ENCODE measurements at places on chromosomes 2 and 18.

GRCh38 chr2:174918886-174919526, 86.2 kb downstream of the CHN1 start:
- no peak for DNase-seq

DNA sequence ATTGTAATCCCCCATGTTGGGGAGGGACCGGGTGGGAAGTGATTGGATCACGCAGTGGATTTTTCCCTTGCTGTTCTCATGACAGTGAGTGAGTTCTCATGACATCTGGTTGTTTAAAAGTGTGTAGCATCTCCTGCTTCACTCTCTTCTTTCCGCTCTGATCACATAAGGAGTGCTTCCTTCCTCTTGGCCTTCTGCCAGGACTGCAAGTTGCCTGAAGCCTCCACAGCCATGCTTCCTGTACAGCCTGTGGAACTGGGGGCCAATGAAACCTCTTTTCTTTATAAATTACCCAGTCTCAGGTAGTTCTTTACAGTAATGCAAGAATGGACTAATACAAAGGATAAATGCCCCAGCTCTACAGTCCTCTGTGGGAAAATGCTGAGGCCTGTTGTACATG, 437.5 kb upstream of the NXPH2 start:
- DNase-seq, result no peak

- DNase-seq, result no peak
Measured at GRCh38 chr18:2572171-2572569, 813 bp downstream of the NDC80 start.

GRCh38 chr2:228986961-228987360, 284.1 kb downstream of the PID1 start:
- DNase-seq, result no peak

GRCh38 chr2:20660506-20661420, 6.2 kb upstream of the GDF7 start:
- DNase-seq, result no peak

DNA sequence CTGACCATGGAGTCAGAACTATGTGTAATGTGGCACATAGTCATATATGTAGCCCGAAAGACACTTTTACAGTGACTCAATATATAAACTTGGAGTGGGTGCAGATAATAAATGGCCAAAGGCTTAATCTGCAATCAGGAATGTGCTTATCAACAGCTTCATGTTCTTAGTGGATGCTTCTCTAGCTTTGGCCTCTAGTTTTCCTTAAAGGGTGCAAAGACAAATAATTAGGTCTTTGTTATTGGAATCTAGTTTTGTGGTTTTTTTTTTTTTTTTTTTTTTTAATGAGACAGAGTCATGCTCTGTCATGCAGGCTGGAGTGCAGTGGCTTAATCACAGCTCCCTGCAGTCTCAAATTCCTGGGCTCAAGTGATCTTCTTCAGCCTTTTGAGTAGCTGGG, 625.6 kb downstream of the EPHA4 start:
- DNase-seq, result no peak

DNA sequence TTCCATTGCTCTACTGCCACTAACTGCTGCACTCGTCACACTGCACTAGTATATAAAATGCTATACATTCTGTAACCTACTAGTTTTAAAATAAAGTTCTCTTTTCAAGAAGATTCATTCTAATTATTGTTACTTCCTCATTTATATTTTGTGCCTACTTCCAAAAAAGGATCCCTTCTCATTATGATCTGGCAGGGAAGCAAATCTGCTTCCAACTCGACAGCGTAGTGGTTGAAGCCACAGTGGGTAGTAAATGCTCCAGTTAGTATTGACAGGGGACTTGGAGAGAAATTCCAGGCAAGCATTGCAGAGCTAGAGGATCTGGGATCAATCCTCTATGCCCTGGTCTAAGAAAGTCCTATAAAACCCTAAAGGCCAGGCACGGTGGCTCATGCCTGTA, 53.3 kb upstream of the AP1S3 start:
- no peak for DNase-seq

GRCh38 chr2:215356334-215356947, 44.6 kb downstream of the ATIC start:
- no peak for DNase-seq

- DNase-seq, result no peak
Measured at GRCh38 chr2:129015397-129016285, 697.0 kb upstream of the HS6ST1 start.

DNA sequence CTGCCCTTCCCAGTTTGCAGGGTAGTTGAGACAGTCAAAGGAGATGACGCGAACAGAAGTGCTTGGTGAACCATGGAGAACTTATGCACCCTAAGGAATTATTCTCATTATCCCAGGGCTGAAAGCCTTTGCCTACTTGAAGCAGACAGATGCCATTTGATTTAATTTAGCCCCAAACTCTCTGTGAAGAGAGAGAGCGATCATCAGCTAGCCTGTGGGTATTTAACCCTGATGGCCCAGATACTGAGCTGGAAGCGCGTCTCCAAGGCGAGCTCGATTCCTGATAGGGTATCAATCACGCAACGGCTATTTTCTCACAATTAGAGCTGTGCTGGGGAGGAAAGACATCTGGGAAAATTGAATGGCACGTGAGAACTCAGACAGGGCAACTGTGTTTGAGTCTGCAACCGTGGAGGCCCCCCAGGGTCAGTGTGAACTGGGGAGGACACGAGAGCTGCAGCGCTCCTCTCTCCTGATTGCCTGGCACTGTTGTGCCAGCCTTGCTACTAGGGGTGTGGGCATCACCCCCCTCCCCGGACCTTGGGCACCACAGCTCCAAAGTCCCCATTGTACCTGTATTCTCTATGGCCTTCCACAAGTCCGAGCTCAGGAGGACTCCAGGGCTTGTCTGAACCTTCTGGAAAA, 73.2 kb downstream of the CAPN13 start:
- peak; percentile 26 for DNase-seq

- DNase-seq, result no peak
Measured at GRCh38 chr2:43941966-43942365, 53.8 kb downstream of the LRPPRC start.

DNA sequence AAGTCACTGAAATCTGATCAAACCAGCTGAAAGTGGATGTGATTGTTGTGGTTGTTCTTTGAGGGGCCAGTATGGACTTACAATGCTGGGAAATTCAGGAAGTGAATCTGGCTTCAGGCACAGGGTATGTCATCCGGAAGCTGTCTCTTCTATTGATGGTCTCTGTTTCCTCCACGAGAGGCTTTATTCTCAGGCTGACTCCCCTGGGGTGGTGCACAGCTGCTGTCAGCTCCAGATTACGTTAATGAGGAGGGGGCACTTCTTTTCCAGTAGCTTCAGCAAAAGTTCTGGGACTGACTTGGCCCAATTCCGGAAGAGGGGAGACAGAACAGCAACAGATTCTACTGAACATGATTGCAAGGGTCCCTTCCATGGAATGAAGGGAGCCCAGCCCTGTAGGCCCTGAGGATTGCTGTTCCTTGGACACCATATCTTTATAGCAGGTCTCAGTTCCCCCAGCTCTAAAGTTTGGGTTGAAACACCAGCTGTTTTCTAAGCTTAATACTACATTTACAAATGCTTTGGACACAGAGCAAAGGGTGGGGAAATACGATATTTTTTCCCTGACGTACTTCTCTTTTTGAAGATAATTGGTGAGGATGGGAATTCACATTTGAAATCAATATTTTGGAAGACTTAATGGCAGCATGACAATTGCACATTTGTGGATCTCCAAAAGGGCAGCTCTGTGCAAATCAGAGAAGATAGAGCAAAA, 400.9 kb downstream of the TSN start:
- no peak for DNase-seq

DNA sequence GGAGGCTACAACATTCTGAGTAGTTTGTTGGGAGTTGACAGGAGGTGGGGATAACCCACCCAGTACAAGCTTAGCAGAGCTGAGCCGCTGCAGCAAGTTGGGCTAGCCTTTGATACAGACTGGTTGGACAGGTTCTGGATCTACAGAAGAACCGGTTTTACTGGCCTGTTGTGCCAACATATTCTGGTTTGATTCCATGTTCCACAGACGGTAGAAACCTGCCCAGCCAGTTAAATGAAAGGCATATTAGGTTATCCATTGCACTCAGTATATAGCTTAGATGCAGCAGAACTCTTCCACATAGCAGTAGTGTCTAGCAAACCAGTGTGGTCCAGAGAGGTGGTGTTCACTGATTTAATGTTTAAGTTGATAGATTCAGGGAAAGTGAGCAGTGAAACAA, 19.3 kb upstream of the RBBP8 start:
- DNase-seq, result no peak

- DNase-seq, result no peak
Measured at GRCh38 chr18:9867071-9867594, 18.6 kb upstream of the TXNDC2 start.

DNA sequence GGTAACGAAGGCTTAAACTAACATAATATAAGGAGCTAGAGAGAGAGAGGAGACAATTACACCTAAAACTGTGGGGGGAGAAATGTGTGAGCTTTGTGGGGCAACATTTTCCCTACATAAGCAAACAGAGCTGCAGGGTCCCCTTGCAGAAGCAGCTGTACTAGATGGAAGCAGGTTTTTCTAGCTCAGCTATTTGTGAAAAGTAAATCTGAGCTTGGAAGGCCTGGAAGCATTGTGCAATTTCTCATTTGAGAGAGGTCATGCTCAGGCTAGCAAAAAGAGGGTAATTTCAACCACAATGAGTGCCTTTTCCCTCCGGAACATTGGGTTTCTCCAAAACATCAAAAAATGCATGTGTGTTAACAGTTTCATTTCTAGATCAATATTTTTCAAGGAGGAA, 130.0 kb downstream of the ARL4C start:
- DNase-seq, result no peak

DNA sequence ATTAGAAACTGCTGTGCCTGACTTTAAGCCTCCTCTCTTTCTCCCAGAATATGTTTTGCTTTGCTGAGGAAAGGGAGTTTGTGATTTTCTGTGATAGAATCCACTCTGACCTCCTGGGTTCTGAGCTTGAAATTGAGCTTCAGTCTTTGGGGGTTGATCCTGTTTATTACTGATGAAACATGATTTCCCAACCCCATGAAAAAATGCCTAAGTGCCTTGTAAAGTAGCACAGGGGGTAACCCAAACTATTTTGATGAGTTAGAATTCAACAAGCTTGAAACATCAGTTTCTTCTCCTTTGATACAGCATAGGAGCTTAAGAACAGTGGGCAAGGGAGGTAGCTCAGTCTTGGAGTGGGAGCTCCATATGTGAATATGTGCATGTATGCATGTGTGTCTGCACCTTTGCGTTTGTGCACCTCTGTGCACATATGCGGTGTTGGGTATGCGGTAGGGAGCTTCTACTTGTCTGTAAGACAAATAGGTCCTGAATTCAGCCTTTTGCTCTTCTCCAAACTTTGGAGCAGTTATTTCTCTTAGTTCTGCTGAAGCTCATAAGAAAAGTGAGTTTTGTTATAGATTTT, 364.6 kb downstream of the OSR1 start:
- no peak for DNase-seq

DNA sequence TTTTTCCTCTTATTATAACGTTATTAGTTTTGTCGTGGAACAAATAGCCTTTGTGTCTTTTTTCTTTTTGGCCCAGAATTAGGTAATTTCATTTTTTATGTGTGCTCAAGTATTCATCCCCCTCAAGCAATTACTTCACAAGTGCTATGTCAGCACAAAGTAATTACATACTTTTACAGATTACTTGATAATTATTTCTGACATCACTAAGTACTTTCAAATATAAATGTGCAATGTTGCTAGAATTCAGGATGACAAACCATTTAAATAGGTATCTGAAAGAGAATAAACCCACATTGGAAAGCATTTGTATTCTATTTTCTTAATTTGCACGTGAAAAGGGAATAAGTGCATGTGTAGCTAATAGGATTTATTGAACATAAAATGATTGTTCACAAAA, 238.2 kb downstream of the CDH7 start:
- DNase-seq, result no peak

DNA sequence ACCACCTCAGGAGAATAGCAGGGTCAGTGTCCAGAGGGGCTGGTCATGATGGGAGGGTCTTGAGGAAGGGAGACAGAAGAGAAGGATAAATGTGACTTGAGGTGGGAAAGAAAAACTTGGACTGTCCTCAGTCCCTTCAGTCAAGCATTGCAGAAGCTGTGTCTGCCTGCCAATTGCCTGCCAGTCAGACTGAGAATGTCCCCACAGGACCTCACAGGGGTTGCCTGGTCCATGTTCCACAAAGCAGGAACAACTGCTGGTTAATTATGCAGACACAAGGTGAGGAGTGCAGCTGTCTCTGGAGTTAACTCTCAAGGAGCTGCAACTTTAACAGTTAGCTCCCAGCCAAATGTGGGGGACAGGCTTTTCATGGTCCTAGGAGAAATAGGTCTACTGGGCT, 75.7 kb downstream of the TRIM43 start:
- no peak for DNase-seq
